ENCODE measurements at places on chromosomes 11 and 22. TPM values are rescaled to one million over a fixed set of nuclear protein-coding genes. Genes with fewer than 3 reads are reported as not detected.

- DNase-seq, result no peak
Measured at GRCh38 chr22:48417225-48418070, 1410.2 kb downstream of the BRD1 start.

- no peak for DNase-seq
Measured at GRCh38 chr11:122807731-122808477, 30.4 kb upstream of the CRTAM start.

DNA sequence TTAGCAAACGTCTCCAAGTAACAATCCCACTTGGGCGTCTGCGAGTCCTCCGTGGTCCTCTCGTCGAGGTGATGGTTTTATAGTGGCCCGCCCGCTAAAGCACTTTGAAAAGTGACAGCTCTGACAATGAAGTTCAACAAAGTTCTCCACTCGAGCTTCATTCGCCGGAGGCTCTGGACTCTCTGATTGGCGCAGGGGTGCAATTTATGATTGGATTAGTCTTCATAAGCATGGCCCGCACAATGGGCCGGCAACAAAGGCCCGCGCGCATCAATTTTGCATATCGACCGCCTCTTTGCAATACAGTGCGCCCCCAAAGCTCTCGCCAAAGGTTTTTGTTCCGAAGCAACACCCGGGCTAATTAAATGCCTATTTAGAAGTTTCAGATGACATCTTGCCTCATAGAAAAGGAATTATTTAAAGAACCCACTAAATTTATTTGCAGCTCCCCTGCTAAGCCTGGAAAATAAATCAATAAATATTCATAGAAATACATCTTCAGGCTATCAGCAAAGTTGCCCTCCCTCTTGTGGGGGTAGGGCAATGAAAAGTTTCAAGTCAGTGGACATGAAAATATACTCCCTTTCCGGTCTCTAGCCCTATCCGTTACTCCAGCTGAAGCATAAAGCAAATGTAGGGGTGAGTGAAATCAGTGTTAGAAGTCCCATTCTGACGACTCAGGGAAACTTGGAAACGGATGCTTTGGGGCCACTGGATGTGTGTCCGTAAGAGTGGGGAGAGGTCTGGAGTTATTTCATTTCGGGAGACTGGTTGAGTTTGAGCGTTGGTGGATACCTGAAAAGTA is at the start of gene DBX1:
Gene DBX1 (minus strand): TSS at position 51 of the 805 bp plus-strand sequence. CDS start 151 bp downstream, outside the sequence.
- DNase-seq, result no peak

Gene HOATZ
- total RNA-seq, result not detected

All from cerebellum (tissue), 4 donors.